ENCODE measurements at places on chromosomes 1 and 21. TPM values are rescaled to one million over a fixed set of nuclear protein-coding genes. Genes with fewer than 3 reads are reported as not detected.

DNA sequence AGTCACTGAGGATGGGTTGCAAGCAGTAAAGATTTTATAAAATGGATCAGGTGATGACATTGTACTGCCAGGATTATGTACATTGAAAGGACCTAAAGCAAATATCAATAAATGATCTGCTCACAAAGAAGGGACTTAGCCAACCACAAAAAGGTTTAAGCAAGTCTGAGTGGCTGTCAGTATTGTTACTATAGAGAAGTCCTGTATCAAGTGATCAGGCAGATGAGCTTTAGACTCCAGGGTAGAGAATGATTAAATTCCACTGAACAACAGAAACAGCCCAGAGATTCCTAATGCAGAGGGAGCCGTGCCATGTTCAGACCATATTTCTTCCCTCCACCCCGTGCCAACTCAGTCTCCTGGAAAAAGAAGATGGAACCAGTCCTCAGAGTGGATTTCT is 138.9 kb downstream of the SETD4 start:
- DNase-seq: no peak

GRCh38 chr1:54304518-54304917 is 101.7 kb downstream of the SSBP3 start:
- no peak for DNase-seq

DNA sequence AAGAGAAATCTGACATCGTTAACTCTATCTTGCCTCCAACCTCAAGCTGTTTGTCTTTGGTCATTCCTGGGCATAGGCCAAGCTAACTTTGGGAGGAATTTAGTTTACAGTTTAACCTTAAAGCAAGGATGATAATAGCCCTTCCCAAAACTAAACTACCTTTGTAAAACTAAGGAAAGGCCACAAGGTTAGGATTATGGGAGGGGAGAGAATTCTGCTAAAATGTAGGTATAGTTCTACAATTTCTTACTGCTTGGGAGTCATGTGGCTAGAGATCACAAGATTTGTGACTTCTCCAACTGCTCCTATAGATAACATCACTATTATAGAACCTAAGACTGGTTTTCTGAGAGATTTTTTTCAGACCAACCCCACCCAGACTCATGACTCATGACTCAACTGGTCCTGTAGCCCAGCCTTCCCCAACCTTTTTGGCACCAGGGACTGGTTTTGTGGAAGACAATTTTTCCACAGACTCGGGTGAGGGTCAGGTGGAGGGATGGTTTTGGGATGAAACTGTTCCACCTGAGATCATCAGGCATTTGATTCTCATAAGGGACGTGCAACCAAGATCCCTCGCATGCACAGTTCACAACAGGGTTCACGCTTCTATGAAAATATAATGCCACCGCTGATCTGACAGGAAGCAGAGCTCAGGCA is 70.7 kb upstream of the MUTYH start:
- DNase-seq: no peak

DNA sequence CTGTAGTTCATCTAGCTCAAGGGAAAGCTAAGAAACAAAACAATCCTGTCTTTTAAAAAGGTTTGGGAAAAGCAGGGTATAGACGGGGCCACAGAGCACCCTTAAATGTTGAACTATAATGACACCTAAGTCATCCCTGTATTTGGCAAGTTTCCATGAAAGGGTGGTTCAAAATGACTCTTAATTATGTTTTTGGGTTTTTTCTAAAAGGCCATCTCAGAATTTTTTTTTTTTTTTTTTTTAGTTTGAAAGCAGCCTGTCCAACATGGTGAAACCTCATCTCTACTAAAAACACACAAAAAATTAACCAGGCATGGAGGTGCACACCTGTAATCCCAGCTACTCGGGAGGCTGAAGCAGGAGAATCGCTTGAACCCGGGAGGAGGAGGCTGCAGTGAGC is 22.2 kb downstream of the TOMM20 start:
- DNase-seq: no peak

The FABP3 gene
- 61.9 TPM for polyA plus RNA-seq

The CELA2B gene
- 0.41 TPM for polyA plus RNA-seq

The RNU1-3 gene
- not detected for polyA plus RNA-seq

The CTXND2 gene
- polyA plus RNA-seq: not detected
